ENCODE measurements at places on chromosomes 5 and 9. TPM values are rescaled to one million over a fixed set of nuclear protein-coding genes. Genes with fewer than 3 reads are reported as not detected.
A peak's percentile ranks its signal among the peaks of the same experiment; 100 is the strongest.

FST gene
- polyA plus RNA-seq, result not detected

DNA sequence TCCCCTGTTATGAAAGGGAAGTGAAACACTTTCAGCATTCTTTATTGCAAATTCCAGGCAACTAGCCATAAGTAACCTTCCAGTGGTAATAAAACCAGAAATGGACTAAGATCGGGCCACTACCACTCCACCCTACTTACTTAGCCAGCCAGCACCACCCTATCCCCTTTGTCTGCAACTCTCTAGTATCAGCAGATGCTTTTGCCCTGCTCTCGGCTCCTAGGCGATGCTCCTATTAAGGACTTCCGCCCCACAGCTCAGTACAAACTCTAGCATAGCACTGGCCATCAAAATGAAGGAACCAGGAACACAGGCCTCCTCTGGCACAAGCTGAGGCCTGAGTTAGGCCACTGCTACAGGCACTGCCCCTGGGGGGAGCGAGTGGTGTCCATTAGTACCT is 81.2 kb downstream of the GLDC start:
- peak; percentile 6 for DNase-seq

GRCh38 chr9:37292896-37293295 is 129.6 kb upstream of the GRHPR start:
- DNase-seq, result no peak

GRCh38 chr5:126917918-126918614 is 112.3 kb downstream of the MARCHF3 start:
- no peak for DNase-seq

- no peak for DNase-seq
These were observed 290.2 kb downstream of the DMRT2 start for GRCh38 chr9:1340390-1340789.

DNA sequence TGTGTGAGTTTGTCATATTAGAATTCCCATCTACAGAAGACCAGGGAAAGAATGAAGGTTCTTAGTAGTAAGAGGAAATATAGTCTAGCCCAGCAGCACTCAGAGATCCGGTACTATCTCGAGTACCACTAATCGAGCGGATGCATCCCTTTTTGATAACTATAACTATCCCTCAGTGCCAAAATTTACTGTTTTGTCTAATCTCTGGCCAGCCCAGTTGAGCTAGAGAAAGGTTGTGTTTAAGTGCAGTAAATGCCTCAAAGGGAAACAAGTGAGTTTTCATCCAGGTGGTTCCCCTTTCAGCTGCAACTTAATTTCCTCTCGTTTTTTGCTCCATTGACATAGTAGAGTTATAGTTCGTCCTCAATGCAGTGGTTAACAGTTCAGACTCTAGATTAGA is 146.7 kb downstream of the GPBP1 start:
- DNase-seq, result no peak

GRCh38 chr9:91364702-91365101 is 3.0 kb upstream of the AUH start:
- no peak for DNase-seq

CCDC192 gene
- not detected for polyA plus RNA-seq

WDR38 gene
- not detected for polyA plus RNA-seq
